ENCODE measurements at places on chromosomes 7 and 10. TPM values are rescaled to one million over a fixed set of nuclear protein-coding genes. Genes with fewer than 3 reads are reported as not detected.

The WIPF3 gene
- 1.0 TPM for polyA plus RNA-seq

- no peak overlapping the region for H3K27ac ChIP-seq
- H3K4me3 ChIP-seq = no peak overlapping the region
- no peaks in the 10 kb centered on the region for H3K36me3 ChIP-seq
- peaks cover 47% of the 10 kb centered on the region for H3K4me1 ChIP-seq
- peak; percentile 9 for DNase-seq
Observed at GRCh38 chr10:72306215-72306760, 32.6 kb downstream of the DDIT4 start.

DNA sequence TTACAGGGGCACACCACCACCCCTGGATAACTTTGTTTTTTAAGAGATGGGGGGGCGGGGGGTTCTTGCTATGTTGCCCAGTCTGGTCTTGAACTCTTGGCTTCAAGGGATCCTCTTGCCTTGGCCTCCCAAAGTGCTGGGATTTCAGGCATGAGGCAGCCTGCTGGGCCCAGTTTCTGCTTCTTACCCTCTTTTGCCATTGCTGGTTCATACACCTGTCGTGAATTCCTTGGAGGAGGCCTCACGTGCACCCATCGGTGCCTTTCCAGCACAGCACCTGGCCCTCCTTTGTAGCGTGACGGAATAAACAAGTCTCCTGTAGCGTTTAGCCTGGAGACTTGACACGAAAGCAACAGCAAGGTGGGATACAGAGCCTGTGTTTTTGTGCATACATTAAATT lies 75.5 kb downstream of the CARD11 start:
- H3K27ac ChIP-seq = no peak overlapping the region
- DNase-seq = no peak
- no peak overlapping the region for H3K4me3 ChIP-seq
- no peaks in the 10 kb centered on the region for H3K4me1 ChIP-seq

- no peak overlapping the region for H3K4me3 ChIP-seq
- H3K27me3 ChIP-seq = no peaks in the 10 kb centered on the region
- peaks cover 92% of the 10 kb centered on the region for H3K36me3 ChIP-seq
- H3K4me1 ChIP-seq = peaks cover 9% of the 10 kb centered on the region
- H3K27ac ChIP-seq = no peak overlapping the region
- DNase-seq = no peak
Observed at GRCh38 chr7:66153691-66154090, 39.0 kb downstream of the CRCP start.

All from K562 (cell line).